ENCODE measurements at places on chromosomes 5 and 9. TPM values are rescaled to one million over a fixed set of nuclear protein-coding genes. Genes with fewer than 3 reads are reported as not detected.

NIM1K gene
- not detected for total RNA-seq

GRCh38 chr9:77708064-77708815 lies 60.1 kb upstream of the GNA14 start:
- DNase-seq: peak; percentile 57

GRCh38 chr5:10987925-10988504 lies 227.0 kb upstream of the DAP start:
- no peak for DNase-seq

CA9 gene
- not detected for total RNA-seq

DNA sequence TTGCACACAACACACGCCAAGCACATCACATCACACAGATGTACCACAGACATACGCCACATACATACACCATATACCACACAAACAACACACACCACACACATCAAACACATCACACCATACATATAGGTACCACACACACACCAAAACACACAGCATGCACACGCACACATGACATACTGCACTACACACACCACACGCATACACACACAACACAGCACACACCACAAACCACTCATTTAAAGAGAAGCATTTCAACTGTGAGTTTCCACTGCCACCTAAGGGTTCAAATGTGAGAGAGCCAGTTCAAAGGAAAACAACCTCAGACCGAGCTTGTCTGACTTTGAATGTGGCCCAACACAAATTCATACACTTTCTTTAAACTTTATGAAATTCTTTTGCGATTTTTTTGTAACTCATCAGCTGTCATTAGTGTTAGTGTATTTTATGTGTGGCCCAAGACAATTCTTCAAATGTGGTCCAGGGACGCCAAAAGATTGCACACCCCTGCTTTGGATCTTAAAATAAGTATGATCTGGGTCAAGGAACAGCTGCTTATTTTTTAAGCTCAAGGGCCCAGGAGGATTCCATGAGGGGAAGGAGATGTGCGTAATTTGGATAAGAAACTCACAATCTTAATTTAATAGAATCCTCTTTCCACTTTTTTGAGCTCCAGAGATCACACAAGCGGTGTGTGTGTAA lies 494.6 kb downstream of the GADD45G start:
- DNase-seq: peak; percentile 43

- DNase-seq: peak; percentile 80
Measured at GRCh38 chr5:31809050-31809870, 170.3 kb downstream of the PDZD2 start.

- peak; percentile 41 for DNase-seq
Measured at GRCh38 chr5:66829826-66830225, 233.6 kb downstream of the MAST4 start.

PCDHA6 gene
- 0.69 TPM for total RNA-seq

DNA sequence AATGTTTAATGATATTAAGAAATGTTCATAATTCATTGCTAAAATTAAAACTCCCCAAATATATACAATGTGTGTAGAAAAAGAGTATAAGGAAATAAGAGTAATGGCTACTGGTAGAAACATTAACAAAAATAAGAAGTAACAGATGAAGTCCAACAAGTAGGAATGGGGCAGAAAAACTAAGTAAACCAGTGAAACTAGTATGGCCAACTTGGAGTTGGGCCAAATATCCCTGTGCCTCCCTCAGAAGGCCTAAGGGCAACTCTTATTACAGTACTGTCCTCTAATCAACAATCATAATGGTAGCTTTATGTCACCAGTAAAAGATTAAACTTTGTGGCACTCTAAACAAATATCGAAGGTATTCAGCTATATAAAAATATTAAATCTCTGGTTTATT lies 93.5 kb downstream of the SSBP2 start:
- DNase-seq: peak; percentile 10

DNA sequence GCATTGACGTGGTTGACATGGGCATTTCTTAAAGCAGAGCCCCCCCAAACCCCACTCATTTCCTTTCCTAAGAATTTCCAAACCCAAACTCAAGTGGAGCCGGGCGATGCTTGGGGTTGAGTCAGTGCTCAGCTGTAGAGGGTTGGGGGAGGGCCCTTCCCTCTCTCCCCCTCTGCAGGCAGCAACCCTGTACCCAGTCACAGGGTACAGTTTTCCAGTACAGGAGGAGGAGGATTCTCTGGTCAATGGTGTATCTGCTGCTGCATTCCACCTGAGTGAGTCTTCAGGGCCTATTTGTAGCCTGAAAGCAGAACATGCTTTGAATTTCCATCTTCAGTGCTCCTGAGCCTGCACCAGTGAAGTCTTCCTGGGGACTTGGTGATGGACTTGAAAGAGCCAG lies 55.8 kb downstream of the ENTREP1 start:
- peak; percentile 46 for DNase-seq

- DNase-seq: no peak
Measured at GRCh38 chr9:101674165-101674564, 64.3 kb downstream of the GRIN3A start.

All from A172 (cell line).